NCI-H226 (cell line): ENCODE measurements at places on chromosomes 5 and 9.

- no peak for DNase-seq
Observed at GRCh38 chr5:149117970-149118369, 23.3 kb upstream of the ABLIM3 start.

DNA sequence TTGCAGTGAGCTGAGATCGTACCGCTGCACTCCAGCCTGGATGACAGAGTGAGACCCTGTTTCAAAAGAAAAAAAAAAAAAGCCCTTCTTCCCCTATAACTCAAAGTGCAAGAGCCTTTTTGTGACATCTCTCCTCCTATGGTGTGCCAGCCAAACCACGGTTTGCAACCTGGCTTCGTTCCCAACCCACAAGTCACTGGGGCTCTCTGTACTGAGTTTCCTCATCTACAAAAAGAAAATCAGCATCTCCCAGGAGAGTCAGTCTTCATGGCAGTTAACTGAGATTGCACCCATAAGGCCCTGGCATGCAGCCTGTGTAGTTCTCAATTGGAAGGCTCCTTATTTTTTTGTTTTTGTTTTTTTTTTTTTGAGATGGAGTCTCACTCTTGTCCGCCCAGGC, 14.8 kb downstream of the ODF2 start:
- DNase-seq = no peak

DNA sequence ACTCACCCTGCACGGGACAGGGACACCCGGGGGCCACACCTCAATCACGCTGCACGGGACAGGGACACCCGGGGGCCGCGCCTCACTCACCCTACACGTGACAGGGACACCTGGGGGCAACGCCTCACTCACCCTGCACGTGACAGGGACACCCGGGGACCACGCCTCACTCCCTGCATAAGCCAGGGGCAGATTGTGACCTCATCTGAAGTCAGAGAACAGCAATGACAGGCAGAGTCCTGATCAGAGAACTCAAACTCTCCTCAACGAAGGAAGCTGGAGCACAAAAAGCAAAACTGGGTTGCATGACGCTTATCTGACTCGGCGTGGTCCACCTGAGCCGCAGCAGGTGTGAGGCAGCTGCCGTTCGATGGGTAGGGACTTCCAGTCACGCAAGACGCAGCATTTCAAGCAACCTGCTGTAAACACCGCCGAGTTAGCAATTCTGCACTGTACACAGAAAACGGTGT, 3.2 kb downstream of the TERT start:
- DNase-seq = no peak

DNA sequence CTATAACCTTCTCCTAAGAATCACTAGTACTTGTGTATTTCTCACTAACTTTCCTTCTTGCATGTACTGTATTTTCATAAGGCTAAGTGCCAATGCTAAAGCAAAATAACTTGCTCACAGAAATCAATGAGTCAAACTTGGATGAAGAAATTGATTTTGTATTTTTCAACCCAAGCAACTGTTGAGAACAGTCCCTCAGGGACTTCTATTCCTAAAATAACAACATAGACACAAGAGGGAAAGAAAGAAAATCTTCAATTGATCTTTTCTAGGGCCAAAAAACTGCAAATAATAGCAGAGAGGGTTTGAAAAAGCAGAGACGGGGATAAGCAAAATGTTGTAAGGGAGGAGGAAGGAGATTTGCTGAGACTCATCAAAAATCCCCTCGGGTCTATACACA, 69.8 kb downstream of the HABP4 start:
- DNase-seq = no peak

GRCh38 chr5:53425687-53426511, 54.5 kb upstream of the FST start:
- DNase-seq = peak; percentile 51

- DNase-seq = no peak
Observed at GRCh38 chr9:33355933-33356332, 46.4 kb downstream of the AQP7 start.
